Glomerular endothelial cell (primary cell): ENCODE measurements at places on chromosomes 3 and 15. TPM values are rescaled to one million over a fixed set of nuclear protein-coding genes. Genes with fewer than 3 reads are reported as not detected.

DNA sequence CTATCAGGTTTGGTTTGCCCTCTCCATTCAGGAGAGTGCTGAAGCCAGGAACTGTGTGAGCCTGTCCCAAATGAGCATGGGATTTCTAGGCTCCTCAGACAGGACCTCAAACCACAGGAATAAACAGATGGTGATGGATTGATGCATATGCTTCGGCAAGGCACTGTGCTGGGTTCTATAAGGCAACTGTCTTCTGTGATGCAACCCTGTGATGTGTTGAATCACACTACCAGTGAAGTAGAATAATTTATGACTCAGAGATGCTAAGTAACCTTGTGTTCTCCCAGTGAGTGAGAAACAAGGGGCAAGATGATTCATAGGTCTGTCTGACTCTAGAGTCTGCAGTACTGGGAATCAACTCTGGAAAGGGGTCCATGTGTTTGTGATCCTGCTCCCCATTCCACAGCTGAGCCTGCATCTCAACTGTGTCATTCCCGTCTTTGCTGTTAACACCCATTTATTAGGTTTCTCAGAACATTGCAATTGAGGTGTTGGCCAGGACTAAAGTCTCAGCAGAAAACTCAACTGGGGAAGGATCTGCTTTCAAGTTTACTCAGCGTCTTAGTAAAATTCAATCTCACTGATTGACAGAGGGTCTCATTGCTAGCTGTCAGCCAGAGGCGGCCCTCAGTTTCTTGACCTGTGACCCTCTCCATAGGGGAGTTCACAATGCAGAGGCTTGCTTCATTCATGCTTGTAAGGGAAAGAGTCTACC, 510.1 kb upstream of the CFAP20DC start:
- no peak for DNase-seq

Gene CEP63
- 7.5 and 17.0 TPM in 2 replicates for total RNA-seq

DNA sequence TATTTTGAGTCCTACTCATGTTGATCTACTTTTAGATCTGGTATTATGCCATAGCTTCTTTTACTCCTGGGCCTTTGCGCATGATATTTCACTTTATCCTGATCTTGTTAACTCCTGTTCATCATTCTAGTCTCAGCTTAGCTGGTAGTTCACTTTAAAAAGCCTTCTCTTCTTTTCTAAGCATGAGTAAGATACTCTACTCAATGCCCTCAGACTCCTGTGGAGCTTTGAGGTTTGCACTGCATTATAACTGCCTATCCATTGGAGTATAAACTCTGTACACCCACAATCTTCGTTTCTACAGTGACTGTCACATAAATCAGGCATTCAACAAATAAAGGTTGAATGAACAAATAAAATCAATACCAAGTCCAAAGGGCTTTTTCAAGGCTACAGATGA, 357.9 kb upstream of the KCNH8 start:
- no peak for DNase-seq

DNA sequence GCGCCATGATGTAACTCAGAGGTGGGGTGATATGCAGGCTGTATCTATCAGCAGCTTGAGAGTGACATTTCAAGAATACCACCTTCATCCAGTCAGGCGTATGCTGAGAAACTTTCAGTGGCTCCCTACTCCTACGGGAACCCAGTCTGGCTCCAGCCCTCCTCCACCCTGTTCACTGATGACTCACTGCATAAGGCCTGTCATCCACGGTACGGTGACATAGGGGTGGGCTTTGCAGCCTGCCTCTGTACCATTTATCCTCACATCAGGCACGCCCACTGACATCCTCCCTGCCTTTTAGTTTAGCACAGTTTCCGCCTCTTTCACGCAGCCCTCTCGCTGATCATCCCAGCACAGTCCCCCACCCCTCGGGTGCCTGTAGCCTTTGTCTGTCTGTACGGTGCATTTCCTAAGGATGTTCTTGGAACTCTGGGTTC, 11.7 kb downstream of the PXYLP1 start:
- no peak for DNase-seq

- DNase-seq = no peak
Observed at GRCh38 chr3:13621381-13622221, 72.7 kb downstream of the FBLN2 start.

DNA sequence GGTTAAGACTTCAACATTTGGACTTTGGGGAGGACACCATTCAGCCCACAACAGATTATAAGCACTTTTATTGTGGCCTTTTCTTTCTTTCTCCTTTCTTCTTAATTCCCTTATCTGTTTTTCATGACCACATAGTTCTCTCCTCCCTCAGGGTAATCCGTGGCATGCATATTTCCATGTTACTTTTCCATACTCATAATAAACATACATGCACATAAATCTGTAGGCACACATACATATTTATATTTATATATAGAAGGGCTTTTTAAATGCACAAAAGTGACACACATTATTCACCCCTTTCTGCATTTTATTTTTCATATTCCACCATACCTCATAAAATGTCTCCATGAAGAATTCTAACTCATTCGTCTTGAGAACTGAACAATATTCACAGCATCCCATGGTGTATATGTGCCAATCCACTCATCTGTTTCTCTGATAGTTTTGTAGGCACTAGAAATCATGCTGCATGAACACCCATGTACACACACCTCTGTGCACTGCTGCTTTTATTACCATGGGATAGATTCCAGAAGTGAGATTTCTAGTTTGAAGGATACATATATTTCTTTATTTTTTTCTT, 38.1 kb upstream of the GADL1 start:
- DNase-seq = no peak

GRCh38 chr3:106161246-106161645, 292.4 kb upstream of the CBLB start:
- DNase-seq = no peak

DNA sequence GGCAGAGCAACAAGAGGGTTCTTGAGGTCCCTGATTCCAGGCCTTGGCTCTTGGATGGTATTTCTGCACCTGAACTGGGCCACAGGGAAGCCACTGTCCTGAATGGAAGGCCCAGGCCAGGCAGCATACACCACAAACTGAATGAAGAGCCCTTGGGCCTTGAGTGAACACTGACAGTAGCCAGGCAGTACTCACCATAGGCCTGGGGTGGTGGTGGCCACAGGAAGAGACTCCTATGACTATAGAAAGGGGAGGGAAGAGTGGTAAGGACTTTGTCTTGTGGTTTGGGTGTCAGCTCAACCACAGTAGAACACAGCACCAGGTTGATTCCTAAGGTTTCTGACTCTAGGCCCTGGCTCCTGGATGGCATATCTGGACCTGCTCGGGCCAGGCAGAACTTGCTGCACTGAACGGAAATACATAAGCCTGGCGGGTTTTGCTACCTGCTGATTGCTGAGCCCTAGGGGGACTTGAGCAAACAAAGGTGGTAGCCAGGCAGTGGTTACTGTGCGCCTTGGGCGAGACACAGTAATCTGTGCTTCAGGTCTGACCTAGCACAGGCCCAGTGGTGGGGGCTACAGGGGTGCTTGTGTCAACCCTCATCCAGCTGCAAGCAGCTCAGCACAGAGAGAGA, 241.4 kb downstream of the ISL2 start:
- DNase-seq = no peak

GRCh38 chr3:72405943-72406566, 442.2 kb downstream of the SHQ1 start:
- DNase-seq = no peak

Gene CATSPER2
- 0.10 and 0.29 TPM in 2 replicates for total RNA-seq

Gene HYAL1
- total RNA-seq = 0.73 and 1.2 TPM in 2 replicates

DNA sequence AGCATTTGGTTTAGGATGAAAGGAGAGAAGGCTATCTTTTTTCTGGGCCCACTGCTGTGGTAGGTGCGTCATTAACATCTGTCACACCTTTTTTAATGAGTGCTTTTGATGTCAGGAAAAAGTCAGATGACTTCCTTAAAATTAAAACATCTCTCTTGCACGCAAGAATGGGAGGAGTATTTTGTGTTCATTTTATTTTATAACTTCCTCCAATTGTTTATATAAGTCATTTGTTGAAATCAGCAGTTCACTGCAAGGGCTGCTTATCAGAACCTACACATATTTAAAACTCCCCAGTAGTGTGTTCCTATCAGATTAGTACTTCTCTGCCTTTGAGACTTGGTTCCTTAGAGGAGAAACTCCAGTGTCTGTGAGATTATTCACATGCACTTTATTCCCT, 143.8 kb downstream of the NEO1 start:
- no peak for DNase-seq

DNA sequence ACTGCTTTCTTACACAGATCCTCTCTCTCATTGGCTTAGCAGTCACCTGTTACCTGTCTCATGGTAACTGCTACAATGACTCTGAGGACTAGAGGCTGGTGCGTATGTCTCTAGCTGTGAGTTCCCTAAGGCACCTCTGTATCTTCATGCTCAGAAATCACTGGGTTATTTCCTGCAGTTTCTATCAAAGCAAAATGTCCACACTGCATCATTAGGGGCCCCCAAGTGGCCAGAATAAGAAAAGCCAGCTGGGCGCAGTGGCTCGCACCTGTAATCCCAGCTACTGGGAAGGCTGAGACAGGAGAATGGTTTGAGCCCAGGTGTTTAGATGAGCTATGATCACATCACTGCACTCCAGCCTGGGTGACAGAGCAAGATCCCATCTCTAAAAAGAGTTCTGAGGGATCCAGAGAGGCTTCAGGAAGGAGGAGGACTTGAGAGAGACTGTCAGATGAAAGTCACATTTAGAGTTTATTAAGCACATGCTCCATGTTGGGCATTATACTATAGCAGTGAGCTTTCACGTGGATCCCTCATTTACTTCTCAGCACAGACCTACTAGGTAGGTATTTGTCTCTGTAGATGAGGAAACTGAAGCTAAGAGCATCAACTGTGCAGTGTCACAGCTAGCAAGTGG, 2.3 kb upstream of the VPS18 start:
- no peak for DNase-seq
